ENCODE measurements at places on chromosomes 2 and 18.

DNA sequence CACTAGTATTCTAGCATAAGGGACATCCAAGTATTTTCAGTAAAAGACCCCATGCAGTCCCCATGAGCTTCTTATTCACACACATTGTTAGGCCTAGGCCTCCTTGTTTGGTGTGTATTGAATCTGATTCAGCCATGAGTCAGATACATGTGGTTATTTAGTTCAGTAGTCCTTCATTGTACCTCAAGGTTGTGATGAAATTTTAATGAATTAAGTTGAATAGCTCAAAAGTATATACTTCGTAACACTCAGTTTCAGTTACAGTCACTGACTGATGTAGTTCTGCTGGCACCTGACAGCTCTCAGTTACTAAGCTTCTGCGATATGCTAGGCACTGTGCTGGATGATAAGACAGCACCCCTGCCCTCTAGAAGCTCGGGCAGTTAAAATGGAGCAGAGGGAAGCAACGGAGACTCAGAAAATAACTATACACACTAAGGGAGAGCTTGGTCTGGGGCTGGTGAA, 86.4 kb downstream of the XRCC5 start:
- peak; percentile 15 for DNase-seq

GRCh38 chr2:5691985-5692529, at the start of gene SOX11:
Gene SOX11 (plus strand): TSS chr2:5692384. CDS start chr2:5692722, 338 bp downstream.
- no peak for DNase-seq

DNA sequence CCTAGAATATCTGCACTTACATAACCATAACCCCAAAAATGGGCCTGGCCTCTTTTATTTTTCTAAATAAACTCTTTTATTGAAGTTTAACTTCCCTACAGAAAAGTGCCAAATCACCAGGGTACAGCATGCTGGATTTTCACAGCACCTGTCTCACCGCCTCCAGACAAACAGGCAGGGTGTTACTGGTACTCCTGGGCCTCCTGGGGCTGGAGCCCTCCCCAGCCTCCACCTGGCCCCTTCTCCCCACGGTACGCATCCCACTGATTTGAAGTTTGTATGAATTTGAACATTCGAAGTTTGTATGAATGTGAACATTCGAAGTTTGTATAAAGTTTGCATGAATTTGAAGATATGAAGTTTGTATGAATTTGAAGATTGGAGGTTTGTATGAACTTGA, 232.1 kb downstream of the NDUFA10 start:
- DNase-seq: no peak

DNA sequence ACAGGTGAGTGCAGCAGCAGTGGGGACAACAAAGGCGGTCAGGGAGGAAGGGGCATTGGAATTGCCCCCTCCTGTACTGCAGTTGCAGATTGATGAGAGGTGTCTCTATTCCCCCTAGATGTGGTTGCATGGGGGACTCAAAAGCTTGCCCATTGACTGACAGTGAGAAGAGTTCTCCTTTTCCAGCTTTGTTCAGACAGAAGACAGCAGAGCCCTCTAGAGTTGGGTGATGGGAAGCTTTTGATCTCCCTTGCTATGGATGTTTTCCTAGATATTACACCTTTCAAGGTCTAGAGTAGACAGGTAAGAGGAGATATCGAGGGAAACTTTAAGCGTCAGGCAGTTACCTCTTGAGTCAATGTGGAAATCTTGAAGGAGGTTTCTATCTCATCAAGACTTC, 2.9 kb downstream of the PROKR1 start:
- DNase-seq: no peak

GRCh38 chr2:25491003-25491696, 149.4 kb upstream of the DNMT3A start:
- DNase-seq: no peak

- no peak for DNase-seq
Observed at GRCh38 chr2:52659546-52659945, 1108.1 kb upstream of the CHAC2 start.

GRCh38 chr2:10844097-10844496, 31.5 kb upstream of the PDIA6 start:
- DNase-seq: no peak

DNA sequence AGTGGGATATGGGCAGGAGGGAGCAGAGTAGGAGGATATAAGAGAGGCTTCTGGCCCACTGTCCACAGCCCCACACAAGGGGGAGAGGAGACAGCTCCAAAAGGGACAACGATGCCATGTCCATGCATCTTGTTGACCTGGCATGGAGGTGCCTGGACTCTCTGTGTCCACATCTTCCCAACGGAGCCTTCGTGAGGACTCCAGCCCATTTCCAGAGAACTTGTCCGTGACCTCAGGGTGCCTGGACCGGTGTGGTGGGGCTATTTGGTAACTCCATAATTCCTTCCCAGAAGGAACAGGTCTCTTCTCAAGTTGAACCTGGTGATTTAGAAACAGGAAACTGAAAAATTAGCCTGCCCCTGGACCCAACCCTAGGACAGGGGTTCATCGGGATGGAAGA, 133.9 kb downstream of the CYP26B1 start:
- no peak for DNase-seq

GRCh38 chr2:10402653-10403215, 45.4 kb downstream of the ODC1 start:
- DNase-seq: no peak

DNA sequence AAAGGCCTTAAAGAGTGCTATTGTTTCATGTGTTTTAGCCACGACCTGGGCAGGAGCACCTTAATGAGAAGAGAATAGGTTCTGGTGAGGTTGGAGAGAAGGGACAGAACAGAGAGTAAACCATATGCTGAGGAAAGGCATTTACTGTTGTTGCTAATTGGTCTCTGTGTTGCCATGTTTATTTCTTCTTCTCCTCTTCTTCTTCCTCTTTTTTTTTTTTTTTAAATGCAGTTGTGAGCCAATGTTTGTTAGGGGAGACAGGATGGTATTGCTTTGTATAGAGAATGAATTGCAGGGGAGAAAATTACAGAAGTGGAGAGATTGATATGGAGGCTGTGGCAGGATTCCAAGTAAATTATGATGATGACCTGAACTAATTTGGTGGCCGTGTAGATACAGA, 2.6 kb downstream of the SCN9A start:
- no peak for DNase-seq

DNA sequence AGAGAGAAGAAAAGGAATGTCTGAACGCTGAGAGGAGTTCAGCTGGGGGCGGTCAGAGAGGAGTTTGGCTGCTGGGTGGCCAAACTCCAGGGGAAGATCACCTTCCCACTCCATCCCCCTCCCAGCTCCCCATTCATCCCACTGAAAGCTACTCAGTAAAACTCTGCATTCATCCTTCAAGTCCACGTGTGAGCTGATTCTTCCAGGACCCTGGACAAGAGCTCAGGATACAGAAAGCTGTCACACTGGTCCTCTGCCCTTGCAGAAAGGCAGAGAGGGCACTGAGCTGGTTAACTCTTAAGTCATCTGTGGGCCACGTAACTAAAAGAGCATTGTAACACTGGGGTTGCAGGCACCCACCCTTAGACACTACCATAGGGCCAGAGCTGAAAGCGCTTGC, 132.1 kb upstream of the ARL4C start:
- DNase-seq: no peak

DNA sequence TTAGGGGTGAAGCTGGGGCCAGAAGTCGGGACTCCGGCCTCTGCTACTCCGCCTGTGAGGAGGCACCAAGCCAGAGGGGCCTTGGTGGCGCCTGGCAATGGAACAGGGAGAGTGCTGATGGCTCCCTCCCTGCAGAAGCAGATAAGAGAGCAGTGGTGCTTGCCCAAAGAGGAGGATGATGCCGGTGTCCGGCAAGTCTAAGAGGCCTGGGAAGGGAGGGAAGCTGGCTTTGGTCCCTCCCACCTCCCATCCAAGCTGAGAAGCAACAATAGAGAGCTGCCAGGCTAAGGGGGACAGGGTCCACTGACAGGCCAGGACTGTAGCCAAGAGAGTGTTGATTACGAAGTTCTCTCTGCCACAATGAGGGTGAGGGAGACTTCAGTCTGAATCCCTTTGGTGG, 479.5 kb downstream of the TNS1 start:
- no peak for DNase-seq

GRCh38 chr2:8170552-8171327, 511.1 kb upstream of the ID2 start:
- no peak for DNase-seq

GRCh38 chr2:221876016-221876415, 303.9 kb upstream of the EPHA4 start:
- no peak for DNase-seq

GRCh38 chr2:119768742-119769141, 9.0 kb downstream of the PTPN4 start:
- DNase-seq: no peak

GRCh38 chr2:38971377-38971776, 81.7 kb downstream of the ARHGEF33 start:
- no peak for DNase-seq

DNA sequence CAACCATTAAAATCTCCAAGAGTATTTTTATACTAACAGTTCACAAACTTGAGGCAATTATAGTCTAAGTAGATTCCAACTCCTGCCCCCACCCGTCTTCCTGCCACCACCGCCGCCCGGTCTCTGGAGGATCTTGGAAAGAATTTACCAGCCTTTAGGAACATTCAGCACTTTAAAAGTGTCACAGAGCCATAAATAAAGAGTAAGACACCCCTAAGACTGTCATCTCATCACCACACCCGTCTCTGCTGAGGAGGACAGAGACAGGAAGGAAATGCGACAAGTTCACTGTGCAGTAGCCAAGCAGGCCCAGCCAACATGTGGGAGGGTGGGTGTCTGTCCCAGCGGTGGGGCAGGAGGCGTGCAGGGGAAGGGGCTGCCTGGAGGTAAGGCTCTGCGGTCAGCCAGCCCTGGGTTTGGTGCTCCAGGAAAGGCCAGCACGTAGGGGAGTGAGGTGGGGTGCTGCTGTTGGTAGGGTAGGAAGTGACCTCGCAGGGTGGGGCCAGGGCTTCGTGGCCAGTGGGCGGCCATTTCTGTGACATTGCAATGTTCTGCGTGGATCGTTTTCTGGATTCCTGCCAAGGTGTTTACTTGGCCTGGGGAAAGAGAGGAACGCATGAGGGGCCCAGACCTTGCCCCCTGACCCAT, 111.6 kb downstream of the FAM210A start:
- DNase-seq: no peak

DNA sequence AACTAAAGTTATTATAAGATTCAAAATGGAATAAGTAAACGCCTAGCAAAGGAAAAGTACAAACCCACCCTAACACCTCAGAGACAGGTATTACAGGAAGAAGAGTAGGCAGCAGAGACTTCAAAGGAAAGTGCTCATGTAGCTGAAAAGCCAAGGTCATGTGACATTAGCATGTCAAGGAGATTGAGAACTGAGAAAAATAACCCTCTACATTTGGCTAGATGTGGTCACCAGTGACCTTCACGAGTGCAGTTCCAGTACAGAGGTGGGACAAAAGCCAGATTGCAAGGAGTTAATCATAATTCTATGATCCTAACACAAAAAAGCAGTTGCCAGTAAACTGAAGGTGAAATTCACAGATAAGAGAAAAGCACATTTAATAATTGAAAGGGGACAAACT, 252.7 kb downstream of the ZEB2 start:
- DNase-seq: no peak

DNA sequence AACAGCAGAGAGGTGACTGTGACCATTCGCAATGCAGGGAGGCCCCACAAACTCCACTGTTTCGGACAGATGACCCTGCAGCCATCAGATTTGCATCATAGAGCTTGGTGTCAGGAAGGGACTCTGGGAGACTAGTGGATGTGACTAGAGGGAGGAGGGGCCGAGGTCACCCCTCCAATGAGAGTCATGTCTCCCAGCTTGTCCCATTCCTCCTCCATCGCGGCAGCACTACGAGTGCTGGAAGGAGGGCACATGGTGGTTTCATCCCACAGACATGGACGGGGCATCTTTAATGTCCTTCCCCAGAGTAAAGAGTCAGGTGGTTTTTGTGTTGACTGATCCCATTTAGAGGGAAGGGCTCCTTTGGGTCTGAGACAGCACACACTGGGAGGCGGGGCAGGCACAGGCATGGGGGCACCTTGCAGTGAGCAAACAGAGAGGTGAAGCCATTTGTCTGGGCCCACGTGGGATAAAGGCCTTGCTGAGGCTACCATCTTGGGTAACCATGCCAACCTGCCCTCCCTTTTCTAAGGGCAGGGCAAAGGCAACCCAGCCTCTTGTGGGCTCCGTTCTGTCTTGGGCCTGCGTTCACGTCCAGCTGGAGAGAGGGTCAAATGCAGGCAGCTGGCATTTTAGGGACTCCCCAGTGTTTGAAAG, 208.1 kb downstream of the ASB1 start:
- DNase-seq: no peak

DNA sequence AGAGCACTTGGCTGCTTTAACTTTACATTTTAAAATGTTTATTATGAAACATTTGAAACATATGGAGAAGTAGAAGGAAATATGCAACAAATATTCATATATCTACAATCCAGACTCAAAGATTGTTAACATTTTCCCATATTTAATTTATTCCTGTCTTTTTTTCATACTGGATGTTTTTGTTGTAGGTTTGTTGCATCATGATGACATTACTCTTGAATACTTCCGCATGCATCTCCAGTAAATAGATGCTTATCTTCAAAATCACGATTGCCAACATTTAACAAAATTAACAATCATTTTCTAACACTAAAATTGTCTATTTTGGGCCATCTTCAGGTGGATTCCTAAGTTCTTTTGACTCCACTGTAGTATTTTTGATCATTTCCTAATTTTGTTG, 21.1 kb upstream of the IL18RAP start:
- no peak for DNase-seq

DNA sequence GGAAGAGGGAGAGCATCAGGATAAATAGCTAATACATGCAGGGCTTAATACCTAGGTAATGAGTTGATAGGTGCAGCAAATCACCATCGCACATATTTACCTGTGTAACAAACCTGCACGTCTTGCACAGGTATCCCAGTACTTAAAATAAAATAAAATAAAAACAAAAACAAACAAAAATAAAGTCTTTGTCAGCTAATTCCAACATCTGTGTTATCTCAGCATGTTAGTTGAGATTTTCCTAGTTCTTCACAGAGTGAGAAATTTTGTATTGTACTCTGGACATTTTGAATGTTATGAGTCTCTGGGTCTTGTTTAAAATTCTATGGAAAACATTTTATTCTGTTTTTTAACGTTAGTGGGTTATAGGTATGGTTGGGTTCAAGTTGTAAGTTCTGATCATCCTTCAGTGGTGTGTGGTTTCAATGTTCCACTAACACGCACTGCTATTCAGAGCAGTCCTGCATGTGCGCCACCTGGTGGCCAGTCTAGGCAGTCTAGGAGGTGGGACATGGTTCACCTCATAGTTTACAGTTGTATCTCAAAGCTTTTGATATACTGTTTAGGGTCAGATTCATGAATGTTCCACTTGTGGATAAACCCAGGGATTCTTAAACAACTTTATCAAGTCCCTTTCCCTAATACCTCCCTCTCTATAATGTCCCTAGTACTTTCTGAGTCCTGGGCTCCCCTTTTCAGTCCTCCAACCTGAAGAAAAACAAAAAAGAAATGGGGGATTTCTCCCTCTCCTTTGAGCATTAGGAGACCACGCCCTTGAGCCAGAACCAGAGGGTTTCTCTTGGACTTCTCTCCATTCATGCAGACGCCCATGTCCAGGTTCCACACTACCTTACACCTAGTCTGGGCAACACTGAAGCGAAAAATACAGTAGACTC, 213.4 kb upstream of the GATA6 start:
- DNase-seq: peak; percentile 66

- DNase-seq: no peak
Observed at GRCh38 chr2:187360286-187360685, 87.8 kb downstream of the CALCRL start.

- peak; percentile 39 for DNase-seq
Observed at GRCh38 chr2:231925303-231926179, 655 bp downstream of the NPPC start.
